Stimulated activated CD4-positive, alpha-beta T cell treated with anti-CD3 and anti-CD28 coated beads, Interleukin-1b, Interleukin-23, amount 100 ng/mL, for 4 hours (primary cell): ENCODE measurements at places on chromosomes 2 and 18.

GRCh38 chr2:166112193-166112605 lies 15.6 kb downstream of the SCN1A start:
- DNase-seq: no peak

DNA sequence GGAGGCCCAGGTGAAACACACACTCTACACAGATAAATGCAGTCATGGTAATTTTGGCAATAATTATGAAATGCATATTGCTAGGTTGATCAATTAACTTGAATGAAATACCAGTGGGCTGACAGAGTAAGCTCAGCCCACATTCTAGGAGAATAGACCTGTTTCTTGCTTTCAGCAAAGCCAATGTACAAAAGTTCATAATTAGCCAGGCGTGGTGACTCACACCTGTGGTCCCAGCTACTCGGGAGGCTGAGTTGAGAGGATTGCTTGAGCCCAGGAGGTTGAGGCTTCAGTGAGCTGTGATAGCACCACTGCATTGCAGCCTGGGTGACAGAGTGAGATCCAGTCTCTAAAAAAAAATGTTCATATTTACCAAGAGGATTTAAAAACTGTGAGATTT lies 15.7 kb upstream of the MBP start:
- no peak for DNase-seq

DNA sequence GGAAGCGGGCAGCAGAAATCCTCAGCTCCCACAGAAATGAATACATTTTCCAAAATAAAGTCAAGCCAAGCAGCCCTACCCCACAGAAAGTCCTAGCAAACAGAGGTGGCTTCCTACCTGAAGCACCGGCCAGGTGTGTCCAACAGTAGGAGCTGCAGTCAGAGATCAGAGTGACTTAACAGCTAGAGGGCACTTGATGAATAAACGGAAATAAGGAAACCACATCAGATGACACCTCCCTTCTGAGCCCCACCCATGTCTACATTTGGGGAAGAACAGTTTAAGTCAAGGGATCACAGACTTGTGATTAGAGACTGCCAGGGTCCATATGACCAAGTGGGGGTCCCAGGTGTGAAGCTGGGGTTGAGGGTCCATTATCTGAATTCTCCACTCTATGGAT lies at the start of gene CXCR1:
CXCR1 (minus strand) TSS at position 172 of the 400 bp plus-strand sequence. CDS start 1,751 bp downstream, outside the sequence.
- no peak for DNase-seq

DNA sequence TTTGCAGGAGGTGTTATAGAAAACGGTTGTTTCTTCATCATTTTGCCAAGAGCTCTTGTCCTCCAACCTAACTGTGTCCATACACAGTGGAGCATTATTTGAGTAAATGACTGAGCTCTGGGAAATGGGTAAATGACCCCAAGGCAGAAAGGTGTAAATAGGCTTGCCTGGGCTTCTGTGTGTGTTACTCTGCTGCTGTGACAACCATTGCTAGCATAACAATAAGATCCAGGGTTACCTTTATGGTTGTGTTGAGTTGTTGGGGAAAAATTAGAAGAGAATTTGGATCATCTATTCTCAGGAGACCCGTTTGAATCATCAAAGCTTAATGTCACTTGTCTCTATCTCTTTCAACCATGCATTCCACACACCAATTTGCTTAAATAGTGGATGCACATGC lies 672.7 kb downstream of the DPP10 start:
- DNase-seq: no peak
